Activated CD8-positive, alpha-beta T cell treated with anti-CD3 and anti-CD28 coated beads for 36 hours (primary cell): ENCODE measurements at places on chromosomes 7 and 10. TPM values are rescaled to one million over a fixed set of nuclear protein-coding genes. Genes with fewer than 3 reads are reported as not detected.

The HTR7 gene
- not detected for total RNA-seq

The LGI1 gene
- not detected for total RNA-seq

The CALHM3 gene
- total RNA-seq, result not detected

The TAS2R4 gene
- 0.43 TPM for total RNA-seq

The STRIP2 gene
- 13.1 TPM for total RNA-seq

The CTTNBP2 gene
- total RNA-seq, result not detected

The VIPR2 gene
- not detected for total RNA-seq

The ZYX gene
- total RNA-seq, result 120 TPM

- peaks cover 5% of the 10 kb centered on the region for H3K4me1 ChIP-seq
- no peak for DNase-seq
- no peaks in the 10 kb centered on the region for H3K27me3 ChIP-seq
- no peaks in the 10 kb centered on the region for H3K36me3 ChIP-seq
- no peak overlapping the region for H3K27ac ChIP-seq
- H3K4me3 ChIP-seq, result no peak overlapping the region
Observed at GRCh38 chr7:138926241-138926612, 55.0 kb downstream of the KIAA1549 start.

DNA sequence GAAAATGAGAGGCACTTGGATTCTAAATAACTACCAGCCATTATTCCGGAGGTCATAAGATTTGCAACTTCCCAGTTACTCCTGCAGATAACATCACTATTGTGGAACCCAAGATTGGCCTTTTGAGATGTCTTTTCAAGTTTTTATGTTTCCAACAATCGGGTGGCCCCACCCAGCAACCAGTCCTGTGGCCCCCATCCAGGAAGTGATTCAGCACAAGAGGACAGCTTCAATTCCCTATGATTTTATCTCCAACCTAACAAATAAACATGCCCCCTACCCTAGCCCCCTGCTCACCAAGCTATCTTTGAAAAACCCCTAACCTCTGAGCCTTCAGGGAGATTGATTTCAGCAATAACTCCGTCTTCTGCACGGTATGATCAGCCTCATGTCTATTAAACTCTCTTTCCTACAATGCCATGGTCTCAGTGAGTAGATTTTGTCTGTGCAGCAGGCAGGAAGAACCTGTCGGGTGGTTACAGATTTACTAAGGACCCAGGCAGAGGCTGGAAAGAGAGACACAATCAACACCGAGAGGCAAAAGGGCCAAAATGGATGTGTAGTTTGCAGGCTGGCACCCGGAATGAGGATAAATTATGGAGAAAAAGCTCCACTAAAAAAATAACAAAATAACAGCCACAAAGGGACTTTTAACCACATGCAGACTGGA lies 83.9 kb upstream of the UNC5B start:
- H3K36me3 ChIP-seq, result no peaks in the 10 kb centered on the region
- peak overlapping the region; percentile 17 for H3K27ac ChIP-seq
- H3K4me1 ChIP-seq, result peaks cover 8% of the 10 kb centered on the region
- H3K27me3 ChIP-seq, result peaks cover 16% of the 10 kb centered on the region
- H3K4me3 ChIP-seq, result no peak overlapping the region
- no peak for DNase-seq

DNA sequence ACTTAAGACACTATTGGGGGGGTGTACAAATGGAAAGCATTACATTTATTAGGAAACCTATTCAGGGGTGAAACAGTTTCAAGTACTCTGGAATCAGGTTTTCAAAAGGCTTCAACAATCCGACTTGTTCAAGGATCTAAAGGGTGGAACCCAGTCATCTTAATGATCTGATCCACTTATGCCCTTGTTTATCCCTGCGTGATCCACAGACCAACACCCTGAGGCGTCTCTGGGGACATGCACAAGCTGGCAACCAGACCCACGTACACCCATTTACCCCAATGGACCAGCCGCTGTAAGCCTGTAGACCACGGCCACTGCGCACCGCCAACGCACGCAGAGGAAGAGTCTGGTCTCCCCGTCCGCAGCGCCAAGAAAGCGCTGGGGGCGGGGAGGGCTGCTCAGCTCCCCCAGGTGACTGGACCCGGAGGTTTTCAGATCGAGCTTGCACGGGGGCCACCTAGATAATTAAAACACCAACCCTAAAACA lies 13.4 kb downstream of the HNRNPF start:
- H3K36me3 ChIP-seq, result peaks cover 85% of the 10 kb centered on the region
- peak; percentile 64 for DNase-seq
- peaks cover 61% of the 10 kb centered on the region for H3K4me1 ChIP-seq
- no peaks in the 10 kb centered on the region for H3K27me3 ChIP-seq
- H3K27ac ChIP-seq, result peak overlapping the region; percentile 94

DNA sequence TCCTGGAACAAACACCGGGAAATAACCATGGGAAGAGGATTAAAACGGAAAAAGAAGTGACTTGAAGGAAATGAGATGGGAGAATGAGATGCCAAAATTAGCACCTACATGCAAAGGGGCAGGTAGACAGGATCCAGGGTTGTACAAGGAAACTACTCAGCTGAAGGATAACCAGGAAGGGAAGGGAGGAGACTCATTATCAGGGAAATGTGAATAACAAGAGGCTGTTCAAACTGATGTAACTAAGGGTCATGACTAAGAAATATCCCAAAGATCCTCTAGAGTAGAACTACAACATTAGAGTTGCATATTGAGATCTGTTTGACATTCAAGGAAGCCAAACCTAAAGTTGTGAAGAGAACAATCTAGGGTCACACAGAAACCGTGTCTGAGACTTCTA lies 166.2 kb upstream of the SP8 start:
- H3K36me3 ChIP-seq, result no peaks in the 10 kb centered on the region
- no peaks in the 10 kb centered on the region for H3K4me1 ChIP-seq
- no peak for DNase-seq
- no peak overlapping the region for H3K4me3 ChIP-seq

DNA sequence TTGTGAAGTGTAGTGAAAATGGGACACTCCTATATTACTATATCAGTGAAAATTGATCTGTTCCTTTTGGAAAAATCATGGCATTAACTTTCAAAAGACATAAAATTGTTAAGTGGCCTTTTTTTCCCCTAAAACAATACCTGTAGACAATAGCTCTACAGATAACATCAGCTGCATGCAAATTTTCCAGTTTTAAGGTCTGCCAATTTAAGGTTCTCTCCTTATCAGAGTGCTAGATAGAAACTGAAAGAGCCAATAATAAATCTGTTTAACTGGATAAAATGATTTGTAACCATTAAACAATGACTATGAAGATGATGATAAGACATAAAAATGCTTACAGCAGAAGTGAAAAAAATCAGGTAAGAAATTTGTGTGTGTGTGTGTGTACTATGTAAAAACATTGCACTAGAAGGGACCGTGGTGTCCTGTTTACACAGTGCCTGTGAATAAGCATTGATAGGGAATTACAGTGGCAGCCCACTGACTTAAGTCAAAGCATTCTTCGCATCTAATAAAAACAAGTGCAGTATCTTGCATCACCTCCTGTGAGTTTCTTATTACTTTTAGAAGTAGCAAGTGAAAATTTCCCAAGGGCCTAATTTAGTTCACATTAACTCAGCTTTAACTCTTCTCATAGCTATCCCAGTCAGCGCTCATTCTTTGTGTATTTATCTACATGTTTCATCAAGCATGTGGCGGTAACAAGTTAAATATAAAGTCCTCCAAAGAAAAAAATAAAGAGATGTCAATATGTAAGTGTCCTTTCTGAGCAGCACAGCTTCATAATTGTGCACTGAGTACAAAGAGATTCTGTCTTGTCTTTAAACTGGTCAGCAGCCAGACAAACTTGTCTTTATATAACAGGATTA lies 261.9 kb downstream of the ARL4A start:
- no peaks in the 10 kb centered on the region for H3K36me3 ChIP-seq
- H3K27ac ChIP-seq, result no peak overlapping the region
- H3K27me3 ChIP-seq, result no peaks in the 10 kb centered on the region
- H3K4me3 ChIP-seq, result no peak overlapping the region
- no peak for DNase-seq

DNA sequence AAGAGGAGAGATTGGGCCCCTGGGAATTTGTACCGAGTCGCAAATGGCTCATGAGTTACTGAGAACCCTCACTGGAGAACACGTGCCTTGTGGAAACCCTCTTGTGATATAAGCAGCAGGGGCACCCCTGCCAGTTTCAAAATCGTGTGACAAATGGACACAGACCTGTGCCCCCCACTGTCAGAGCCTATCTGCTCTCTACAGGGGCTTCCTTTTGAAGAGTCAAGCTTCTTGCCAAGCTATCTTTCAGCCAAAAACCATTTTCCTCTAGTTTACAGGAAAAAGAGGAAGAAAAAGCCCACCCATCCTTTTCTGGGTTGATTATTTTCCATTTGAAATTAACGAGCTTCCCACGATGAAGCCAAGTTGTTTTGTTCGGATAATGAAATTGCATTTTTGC lies 64.1 kb upstream of the MPP7 start:
- H3K27ac ChIP-seq, result peak overlapping the region; percentile 91
- DNase-seq, result no peak
- H3K4me1 ChIP-seq, result peaks cover 34% of the 10 kb centered on the region
- no peaks in the 10 kb centered on the region for H3K27me3 ChIP-seq

- H3K36me3 ChIP-seq, result no peaks in the 10 kb centered on the region
- DNase-seq, result no peak
- H3K27ac ChIP-seq, result no peak overlapping the region
- no peaks in the 10 kb centered on the region for H3K27me3 ChIP-seq
Observed at GRCh38 chr7:18268571-18268970, 227.0 kb upstream of the HDAC9 start.

- no peak for DNase-seq
- no peak overlapping the region for H3K4me3 ChIP-seq
Observed at GRCh38 chr10:120628197-120628596, 171.2 kb downstream of the PLPP4 start.

GRCh38 chr7:137020351-137020750 lies 151.9 kb downstream of the CHRM2 start:
- DNase-seq, result no peak
- no peaks in the 10 kb centered on the region for H3K27me3 ChIP-seq
- no peaks in the 10 kb centered on the region for H3K4me1 ChIP-seq
- no peak overlapping the region for H3K27ac ChIP-seq

DNA sequence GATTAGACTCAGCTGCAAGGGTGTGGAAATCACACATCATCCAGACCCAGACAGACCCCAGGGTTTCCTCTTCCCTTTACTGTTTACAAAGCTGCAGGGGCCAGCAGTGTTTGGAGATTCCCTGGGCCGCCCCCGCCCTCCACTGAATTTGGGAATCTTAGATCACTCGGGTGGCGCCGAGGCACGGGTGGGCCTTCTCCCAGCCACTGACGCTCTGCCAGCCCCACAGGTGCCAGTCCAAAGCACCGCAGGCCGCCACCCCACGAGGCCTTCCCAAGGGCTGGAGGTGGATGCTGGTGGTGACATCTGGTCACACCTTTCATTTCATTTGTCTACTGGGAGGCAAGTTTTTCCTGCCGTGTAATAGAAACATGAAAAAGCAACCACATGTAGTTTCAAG lies 439.4 kb upstream of the FOXK1 start:
- no peak overlapping the region for H3K4me3 ChIP-seq
- no peaks in the 10 kb centered on the region for H3K27me3 ChIP-seq
- DNase-seq, result no peak
- peaks cover 3% of the 10 kb centered on the region for H3K36me3 ChIP-seq
- peaks cover 12% of the 10 kb centered on the region for H3K4me1 ChIP-seq

GRCh38 chr7:104414216-104414615 lies 85.8 kb downstream of the LHFPL3 start:
- H3K4me3 ChIP-seq, result no peak overlapping the region
- peaks cover 3% of the 10 kb centered on the region for H3K27me3 ChIP-seq
- H3K4me1 ChIP-seq, result no peaks in the 10 kb centered on the region
- DNase-seq, result no peak
- no peak overlapping the region for H3K27ac ChIP-seq

- no peaks in the 10 kb centered on the region for H3K36me3 ChIP-seq
- no peaks in the 10 kb centered on the region for H3K4me1 ChIP-seq
- DNase-seq, result no peak
Observed at GRCh38 chr7:155588468-155588998, 42.2 kb upstream of the CNPY1 start.

GRCh38 chr10:18417950-18418527 lies 233.3 kb downstream of the NSUN6 start:
- no peak overlapping the region for H3K4me3 ChIP-seq
- no peak for DNase-seq
- H3K4me1 ChIP-seq, result no peaks in the 10 kb centered on the region
- H3K27ac ChIP-seq, result no peak overlapping the region

- H3K27ac ChIP-seq, result no peak overlapping the region
- peaks cover 1% of the 10 kb centered on the region for H3K27me3 ChIP-seq
- no peak overlapping the region for H3K4me3 ChIP-seq
- H3K36me3 ChIP-seq, result no peaks in the 10 kb centered on the region
- no peak for DNase-seq
- no peaks in the 10 kb centered on the region for H3K4me1 ChIP-seq
Observed at GRCh38 chr7:18343047-18343446, 152.5 kb upstream of the HDAC9 start.

- no peak overlapping the region for H3K27ac ChIP-seq
- H3K36me3 ChIP-seq, result no peaks in the 10 kb centered on the region
- H3K4me3 ChIP-seq, result no peak overlapping the region
- no peaks in the 10 kb centered on the region for H3K4me1 ChIP-seq
- no peak for DNase-seq
Observed at GRCh38 chr10:51029172-51029641, 45.1 kb upstream of the PRKG1 start.

GRCh38 chr7:37709631-37710509 lies 26.3 kb downstream of the GPR141 start:
- H3K27me3 ChIP-seq, result peaks cover 4% of the 10 kb centered on the region
- DNase-seq, result no peak
- no peaks in the 10 kb centered on the region for H3K36me3 ChIP-seq
- H3K4me1 ChIP-seq, result peaks cover 2% of the 10 kb centered on the region
- no peak overlapping the region for H3K27ac ChIP-seq

DNA sequence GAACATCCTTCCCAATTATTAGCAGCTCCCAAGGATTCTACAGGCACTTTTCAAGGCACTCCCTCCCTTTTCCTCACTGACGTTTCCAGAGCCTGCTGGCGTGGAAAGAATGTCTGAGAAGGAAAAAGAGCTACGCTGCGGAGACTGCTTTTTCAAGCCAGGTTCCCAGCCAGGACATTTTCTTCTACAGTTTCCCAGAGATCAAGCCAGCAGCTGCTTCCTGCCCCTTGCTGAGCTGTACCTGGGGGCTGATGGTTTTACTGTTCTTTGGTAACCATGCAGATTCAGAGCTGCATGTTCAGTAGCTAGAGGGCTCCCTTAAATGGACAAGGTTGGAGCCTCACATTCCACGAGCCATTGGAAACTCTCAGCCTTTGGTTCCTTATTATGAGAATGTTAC lies 133.4 kb downstream of the EVX1 start:
- peaks cover 15% of the 10 kb centered on the region for H3K27me3 ChIP-seq
- H3K4me3 ChIP-seq, result no peak overlapping the region
- no peak for DNase-seq
- no peak overlapping the region for H3K27ac ChIP-seq
- no peaks in the 10 kb centered on the region for H3K4me1 ChIP-seq

- H3K36me3 ChIP-seq, result no peaks in the 10 kb centered on the region
- H3K4me1 ChIP-seq, result no peaks in the 10 kb centered on the region
- DNase-seq, result no peak
- peaks cover 35% of the 10 kb centered on the region for H3K27me3 ChIP-seq
- H3K4me3 ChIP-seq, result no peak overlapping the region
Observed at GRCh38 chr10:3208481-3209406, 36.2 kb upstream of the PITRM1 start.
